Stimulated activated CD4-positive, alpha-beta T cell treated with anti-CD3 and anti-CD28 coated beads, Interleukin-12 subunit alpha, Interleukin-12 subunit beta, amount 100 ng/mL, for 48 hours (primary cell): ENCODE measurements at places on chromosomes 2 and 18.

- DNase-seq = no peak
Observed at GRCh38 chr2:57893786-57894185, 152.8 kb upstream of the VRK2 start.

- DNase-seq = no peak
Observed at GRCh38 chr18:8477615-8478014, 131.6 kb upstream of the RAB12 start.

DNA sequence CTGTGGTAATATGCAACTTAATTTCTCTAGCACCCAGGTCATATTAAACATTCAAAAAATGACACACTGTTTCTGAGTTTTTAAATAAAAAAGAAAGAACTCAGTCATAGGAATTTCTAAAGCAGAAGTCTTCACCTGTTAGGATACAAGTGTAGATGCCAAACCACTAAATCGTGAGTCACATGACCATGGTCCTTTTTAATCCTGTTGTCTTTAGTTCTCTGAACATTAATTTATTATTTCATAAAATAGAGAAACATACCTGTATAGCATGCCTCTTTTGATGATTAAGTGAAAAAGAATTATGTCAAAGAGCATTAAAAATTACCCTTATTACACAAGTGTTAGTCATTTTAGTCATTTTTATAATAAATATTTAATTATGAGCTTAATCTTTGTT lies 398.8 kb downstream of the CCDC85A start:
- DNase-seq = no peak

GRCh38 chr2:86400321-86400720 lies 40.9 kb upstream of the KDM3A start:
- no peak for DNase-seq

DNA sequence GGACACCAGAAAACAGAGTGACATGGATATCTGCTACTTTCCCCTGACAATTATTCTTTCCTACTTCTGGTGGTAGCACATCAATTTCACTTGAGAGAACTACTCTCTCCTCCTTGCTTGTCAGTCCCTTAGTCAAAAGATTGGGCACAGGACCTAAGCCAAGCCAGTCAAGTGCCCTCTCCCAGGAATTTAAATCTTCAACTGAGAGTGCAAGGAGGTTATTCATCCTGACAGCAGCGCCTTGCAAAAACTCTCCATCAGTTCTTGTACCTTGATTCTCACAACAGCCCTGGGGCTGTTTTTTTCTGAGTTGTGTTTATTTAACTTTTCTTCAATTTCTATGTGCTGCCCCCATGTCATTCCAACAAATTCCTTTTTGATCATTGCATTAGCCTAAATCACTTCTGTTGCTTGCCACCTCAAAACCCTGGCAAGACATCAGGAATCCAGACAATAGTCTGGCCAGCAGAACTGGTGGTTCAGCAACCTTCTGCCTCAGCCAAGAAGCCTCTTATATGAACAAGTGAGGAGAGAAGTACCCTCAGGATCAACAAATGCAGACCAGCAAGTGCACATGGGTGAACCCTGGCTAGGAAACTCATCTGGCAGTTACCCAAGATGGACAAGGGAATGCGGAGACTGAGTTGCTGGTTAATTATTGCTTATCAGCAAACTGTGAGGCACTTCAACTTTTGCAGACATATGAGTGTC lies 19.4 kb downstream of the COL4A3 start:
- DNase-seq = no peak

- no peak for DNase-seq
Observed at GRCh38 chr2:64562148-64562784, 38.1 kb downstream of the AFTPH start.

DNA sequence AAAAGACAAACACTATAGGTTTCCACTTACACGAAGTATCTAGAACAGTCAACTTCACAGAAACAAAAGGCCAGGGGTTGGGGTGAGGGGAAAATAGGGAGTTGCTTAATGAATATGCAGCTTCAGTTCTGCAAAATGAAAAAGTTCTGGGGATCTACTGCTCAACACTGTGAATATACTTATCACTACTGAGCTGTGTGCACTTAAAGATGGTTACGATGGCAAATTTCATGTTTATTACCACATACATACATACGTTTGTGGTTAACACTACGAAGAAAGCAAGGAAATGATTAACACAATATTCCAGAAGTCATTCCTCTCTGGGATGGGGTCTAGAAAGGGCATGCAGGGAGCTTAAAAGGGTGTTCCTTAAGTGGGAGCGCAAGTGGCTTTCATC lies 19.3 kb downstream of the MBOAT2 start:
- DNase-seq = no peak

DNA sequence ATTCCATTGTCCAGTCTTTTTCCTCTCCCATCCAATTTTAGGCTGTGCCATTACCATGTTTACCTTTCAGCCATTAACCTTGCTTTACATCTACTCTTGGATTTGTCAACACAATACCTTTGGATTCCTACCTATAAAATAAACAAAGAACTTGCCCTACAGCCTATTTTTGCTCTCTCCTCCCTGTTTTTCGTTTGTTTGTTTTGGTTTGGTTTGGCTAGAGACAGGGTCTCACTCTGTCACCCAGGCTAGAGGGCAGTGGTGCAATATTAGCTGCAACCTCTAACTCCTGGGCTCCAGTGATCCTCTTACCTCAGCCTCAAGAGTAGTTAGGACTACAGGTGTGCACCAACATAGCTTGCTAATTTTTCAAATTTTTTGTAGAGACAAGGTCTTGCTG lies 76.1 kb downstream of the SP100 start:
- no peak for DNase-seq

DNA sequence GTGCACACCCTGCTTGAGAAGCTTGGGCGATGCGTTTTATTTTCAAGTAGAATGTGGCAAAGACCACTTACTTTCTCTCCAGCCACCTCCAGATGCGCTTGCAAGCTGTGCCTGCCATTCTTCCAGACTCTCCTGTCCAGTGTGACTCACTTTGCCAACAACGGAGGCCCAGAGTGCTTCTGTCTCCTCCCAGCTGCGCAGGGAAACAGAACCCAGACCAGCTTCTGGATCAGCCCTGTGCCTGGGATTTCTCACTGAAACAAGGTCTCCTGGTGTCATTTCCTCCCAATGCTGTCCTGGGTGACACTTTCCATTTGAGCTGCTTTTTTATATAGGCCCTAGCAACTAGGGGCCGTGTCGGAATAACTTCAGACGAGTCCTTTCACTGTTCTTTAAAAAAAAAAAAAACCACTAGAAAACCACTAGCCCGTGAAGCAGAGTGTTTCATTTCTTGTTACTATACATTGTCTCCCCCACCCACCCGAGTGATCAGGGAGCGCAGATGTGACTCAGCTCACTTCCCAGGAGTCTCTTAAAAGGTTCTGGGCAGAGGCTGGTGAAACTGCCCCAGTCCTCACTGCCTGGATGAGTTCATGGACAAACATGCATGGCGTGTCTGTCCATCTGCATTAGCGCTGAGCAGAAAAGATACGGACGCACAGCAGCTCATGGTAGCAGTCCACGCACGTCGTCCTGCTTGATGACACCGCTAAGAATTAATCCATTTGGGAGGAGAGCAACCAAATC lies 25.3 kb upstream of the RPL31 start:
- no peak for DNase-seq

- DNase-seq = no peak
Observed at GRCh38 chr2:234847639-234848038, 104.2 kb upstream of the SH3BP4 start.

GRCh38 chr2:42060718-42061619 lies 13.1 kb downstream of the PKDCC start:
- DNase-seq = no peak

DNA sequence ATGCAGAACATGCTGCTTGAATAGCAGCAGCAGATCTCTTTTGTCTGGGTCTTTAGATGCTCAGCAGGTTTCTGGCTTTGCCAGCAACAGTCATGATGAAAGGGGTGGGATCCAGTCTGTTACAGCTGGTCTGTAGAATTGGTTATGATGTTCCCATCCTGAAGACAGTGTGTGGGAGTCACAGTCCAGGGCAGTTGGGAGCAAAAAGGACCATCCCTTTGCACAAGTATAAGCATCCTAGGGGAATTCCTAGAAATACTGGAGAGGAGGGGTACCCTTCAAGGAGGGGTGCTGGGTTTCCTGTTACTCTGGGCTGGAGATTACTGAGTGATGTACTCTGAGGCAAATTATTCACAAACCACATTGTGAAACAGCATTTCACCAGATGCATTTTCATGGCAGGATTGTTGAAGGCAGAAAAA lies 119.9 kb upstream of the RND3 start:
- no peak for DNase-seq

DNA sequence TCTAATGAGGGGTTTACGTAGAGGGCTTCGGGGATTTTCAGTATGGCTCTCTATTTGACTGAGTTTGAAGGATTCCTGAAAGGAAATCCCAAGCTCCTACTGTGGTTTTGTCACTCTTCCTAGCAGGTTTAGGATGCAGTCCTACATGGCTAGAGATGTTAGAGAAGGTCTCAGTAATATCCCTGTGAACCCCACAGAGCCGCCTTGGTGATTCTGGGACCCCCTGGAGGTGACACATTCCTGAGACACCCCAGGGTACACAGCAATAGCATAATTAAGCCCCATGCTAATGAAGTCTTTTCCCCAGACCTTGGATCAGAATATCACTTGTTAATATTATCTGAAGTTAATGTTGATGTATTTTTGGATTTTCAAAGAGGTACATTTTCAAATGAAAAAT lies 103.8 kb downstream of the SNTG2 start:
- no peak for DNase-seq

- no peak for DNase-seq
Observed at GRCh38 chr2:110216803-110217202, 4.5 kb upstream of the MTLN start.
